ENCODE measurements at places on chromosomes 2 and 18.

GRCh38 chr18:58140387-58141325 is 96.6 kb downstream of the NEDD4L start:
- no peak for DNase-seq

DNA sequence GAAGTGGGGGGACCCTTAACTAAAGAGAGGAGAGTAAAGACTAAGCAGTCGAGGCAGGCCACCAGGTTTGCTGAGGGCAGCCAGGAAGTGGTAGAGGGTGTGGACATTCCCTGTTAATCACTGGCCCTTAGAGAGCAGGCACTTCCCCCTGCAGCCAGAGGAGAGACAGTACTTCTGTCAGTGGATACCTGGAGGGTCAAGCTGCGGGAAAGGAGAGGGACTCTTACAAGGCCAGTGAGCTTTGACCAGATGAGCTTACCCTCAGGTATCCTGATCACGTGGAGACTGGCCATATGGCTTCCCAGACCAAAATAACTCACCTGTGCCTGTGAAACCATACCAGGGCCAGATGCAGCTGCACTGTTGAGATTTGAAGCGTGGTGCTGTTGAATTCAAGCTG is 28.6 kb downstream of the ITGA6 start:
- DNase-seq: no peak

DNA sequence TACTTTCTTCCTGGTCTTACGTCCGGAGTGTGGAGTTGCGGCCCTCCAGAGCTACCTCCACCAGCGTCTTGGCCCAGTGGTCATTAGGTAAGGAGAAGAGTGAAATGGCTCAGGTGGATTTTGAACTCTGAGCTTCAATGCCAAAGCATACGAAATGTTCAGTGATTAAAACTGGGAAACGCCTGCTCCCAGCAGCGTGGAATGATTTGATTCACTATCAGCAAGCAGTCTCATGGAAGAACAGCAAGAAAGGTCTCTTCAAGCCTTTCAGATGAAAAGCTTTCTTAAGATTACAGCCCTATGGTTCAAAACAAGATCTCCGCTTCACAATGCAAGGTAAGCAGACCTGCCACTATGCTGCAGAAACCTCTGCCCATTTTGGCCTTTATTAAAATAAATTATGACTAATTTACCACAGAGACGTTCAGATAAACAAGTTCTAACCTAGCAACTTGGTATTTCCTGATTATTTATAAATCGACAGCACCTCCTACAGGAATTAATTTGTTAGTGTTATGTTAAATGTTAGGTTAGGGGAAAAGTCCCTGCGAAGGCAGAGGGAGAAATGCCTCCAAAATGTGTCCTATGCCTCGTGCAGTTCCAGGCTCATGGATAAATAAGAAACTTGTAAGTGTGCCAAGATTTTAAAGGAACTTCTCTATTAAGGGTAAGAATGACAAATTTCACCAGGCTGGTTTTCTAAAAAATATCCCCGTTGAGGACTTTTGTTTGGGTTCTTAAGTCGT is 10.1 kb downstream of the SP9 start:
- no peak for DNase-seq

DNA sequence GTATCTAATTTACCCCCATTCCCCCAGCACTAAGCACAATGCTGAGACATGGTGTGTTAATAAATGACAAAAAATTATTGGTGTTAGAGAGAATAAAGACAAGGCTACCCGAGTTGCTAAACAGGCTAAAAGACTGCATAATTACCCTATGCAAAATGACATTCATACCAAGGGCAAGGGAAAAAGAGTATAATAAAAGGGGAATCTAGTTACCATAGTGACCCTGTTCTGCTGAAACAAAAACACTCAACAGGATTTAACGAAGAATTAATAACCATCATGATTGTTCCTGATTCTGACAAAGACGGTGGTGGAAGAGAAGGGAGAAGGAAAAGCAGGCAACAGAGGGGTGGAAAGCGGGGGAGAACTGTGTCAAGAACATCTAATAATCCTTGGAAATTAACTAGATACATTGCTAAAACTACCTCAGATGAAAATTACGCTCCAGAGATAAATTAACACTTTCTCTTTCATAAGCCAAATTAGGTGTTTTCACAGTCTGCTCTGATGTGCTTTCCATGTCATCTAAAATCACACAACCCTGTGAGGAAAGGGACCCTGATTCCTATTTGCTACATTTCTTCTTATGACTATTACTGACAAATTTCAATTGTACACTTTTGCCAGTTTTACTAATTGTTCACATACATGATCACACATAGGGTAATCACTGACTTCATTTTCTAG is 25.5 kb downstream of the TTR start:
- DNase-seq: no peak

DNA sequence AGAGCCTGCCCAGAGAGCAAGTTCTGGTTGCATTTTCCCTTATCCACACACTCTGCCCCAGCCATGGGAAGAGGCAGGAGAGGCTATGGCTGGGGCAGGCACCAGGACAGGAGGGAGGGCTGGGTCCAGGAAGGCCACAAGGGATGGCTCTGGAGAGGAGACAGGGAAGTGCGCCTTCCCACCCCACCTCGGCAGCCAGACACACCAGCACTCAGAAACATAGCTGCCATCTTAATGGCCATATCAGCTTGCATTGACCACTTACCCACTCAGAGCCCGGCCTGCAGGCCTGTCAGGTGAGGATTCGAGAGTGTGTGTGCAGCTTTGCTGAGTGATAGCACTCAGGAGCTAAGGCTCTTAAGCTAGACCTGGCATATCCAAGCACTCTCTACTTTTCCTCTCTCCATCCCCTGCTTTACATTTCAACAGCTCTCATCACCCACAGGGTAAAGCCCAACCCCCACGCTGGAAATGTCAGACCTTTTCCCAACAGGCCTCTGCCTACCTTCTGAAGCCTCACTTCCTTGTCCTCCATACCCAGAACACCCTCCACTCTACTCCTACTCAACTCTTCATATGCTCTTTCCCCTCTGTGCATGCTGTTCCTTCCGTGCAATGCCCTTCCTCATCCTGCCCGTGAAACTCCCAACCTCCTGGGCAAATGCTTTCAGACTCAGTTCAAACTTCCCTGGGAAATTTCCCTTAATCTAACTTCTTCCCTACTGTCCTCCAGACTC is 147.9 kb downstream of the TNS1 start:
- no peak for DNase-seq
